ENCODE measurements at places on chromosomes 3 and 15.

DNA sequence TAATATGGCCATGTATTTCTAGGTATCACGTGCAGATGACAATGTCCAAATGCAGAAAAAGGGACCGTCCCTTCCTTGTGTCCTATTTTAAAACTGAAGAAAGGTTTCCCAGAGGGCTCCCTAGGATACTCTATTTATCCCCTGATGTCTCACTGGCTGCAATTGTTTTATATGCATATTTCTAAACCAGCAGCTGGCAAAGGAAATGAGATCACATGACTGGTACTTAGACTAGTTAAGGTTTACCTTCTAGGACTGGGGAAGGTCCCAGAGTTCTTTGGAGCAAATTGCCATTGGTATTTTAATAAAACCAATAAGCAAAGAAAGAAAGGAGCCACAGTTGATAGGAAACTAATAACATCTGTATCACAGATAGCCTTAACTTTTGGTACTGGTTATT is 29.5 kb downstream of the GTF2E1 start:
- DNase-seq: no peak

DNA sequence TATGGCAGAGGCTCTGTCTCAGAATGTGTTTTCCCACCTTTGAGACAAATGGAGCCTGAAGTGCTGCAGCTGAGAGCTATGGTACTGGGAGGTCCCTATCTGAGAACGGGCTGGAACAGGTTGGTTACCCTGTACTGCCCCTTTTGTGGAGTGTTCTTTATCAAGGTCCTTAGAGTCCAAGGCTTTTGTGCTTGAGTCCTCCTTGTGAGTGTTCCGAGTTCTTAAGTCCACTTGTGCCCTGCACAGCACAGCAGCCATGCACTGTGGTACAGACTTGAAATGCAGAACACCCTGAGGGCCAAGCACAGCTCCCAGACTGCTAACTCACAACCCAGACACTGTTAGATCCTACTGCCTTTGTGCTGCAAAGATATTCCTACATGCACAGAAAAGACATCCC is 67.8 kb downstream of the ARHGAP31 start:
- no peak for DNase-seq

- no peak for DNase-seq
These were observed 13.7 kb downstream of the FLNB start for GRCh38 chr3:58021962-58022361.

DNA sequence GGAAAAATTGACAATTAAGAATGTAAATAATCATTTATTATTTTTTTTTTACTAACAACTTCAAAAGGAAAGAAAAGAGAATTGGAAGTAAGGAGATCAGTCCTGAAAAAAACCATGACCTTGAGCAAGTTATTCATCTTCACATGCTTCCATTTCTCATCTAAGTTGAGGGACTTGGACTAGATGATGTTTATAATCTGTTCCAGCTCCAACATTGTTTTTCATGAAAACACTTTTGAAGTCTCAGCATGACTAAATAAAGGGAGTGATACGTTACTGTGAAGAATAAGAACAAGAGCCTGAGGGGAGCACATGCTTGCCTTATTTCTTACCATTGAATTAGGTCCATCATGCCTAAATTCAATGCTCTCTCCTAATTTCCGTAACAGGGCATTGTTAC is 95.7 kb downstream of the STRIT1 start:
- no peak for DNase-seq

- no peak for DNase-seq
These were observed 246.2 kb downstream of the UACA start for GRCh38 chr15:70517194-70517590.

GRCh38 chr15:25789616-25789999 is 73.5 kb downstream of the ATP10A start:
- no peak for DNase-seq

DNA sequence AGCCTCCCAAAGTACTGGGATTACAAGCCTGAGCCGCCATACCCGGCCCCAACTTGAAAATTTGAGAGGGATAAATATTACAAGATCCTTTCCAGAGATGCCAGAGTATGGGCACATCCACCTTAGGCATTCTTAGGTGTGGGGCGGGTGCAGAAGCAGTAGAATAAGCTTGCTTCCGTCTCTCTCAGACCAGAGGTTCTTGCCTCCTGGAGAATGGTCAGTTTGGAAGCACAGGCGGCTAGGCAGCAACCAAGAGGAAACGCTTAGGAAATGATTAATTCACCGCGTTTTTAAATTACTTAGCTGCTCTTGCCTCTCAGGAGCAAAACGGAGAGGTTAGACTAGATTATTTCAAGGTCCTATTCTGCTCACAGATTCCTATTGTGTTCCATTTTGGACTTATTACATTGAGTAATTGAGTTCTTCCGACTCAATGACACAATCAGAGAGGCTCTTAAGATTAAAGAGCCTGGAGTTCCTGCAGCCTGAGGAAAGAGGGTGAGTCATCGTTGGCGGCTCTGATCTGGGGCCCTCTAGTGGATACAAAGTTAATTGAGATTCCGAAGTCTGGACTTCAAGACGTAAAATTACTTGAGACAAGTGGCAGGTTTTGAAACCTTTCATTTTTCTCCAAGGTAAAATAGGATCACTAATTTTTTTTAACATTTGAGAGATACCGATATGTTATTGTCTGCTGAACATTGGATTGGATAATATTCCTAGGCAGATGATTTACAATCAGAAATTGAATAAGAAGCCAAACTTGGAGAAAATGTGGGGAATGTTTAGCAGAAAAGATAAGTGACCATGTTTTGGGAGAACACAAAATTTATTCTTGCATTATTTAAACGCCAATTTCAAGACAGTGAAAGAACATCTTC is 5.8 kb upstream of the TOPAZ1 start:
- DNase-seq: peak; percentile 36

DNA sequence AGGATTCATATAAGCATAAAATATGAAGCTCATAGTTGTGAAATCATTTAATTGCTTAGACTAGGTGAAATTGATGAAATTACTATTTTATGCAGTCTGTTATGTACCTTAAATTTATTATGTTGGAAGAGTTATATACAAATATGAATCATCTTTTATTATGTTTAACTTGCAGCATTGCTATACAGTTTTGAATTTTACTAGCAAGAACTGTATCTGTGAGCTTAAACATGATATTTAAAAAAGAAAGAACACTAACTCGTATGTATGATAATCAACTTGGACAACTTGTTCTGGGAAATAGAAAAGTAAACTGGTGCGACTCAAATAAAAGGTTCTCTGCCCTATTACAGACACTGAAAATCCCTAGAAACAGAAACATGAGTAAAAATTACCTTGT is 1.8 kb downstream of the STX19 start:
- no peak for DNase-seq

DNA sequence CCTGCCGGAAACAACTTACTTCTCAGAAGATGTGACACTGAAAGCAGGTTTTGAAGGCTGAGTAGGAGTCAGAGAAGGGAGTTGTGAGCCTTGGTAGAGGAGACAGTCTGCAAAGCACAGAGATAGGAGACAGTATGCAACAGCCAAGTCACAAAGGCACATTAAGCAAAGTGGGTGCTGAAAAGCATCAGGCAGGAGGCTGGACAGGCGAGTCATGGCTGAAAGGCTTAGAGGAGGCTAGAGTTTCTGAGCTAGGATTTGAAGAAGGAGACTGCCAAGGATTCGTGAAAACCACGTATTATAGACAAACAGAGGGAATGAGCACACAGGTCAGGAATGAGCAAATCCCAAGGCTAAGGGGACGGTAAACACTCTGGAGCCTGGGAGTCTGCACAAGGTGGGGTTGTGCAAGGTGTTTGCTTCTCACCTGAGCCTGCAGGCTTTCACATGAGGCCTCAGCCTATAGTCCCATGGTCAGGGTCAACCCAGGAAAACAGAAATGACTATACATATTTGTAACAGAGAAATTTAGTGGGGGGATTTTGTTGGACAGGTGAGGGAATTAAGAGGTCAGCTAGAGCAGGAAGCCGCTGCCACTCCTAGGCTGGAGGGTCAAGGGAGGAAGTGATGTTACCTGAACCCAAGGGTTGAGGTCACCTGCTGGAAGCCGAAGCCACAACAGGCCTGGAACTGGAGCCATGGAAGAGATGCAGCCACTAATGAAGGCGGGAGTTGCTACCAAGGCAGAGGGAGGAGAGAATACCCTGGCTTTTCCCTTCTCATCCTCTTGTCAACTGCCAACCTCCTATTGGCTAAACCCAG is 23.1 kb upstream of the TRIM71 start:
- DNase-seq: no peak

DNA sequence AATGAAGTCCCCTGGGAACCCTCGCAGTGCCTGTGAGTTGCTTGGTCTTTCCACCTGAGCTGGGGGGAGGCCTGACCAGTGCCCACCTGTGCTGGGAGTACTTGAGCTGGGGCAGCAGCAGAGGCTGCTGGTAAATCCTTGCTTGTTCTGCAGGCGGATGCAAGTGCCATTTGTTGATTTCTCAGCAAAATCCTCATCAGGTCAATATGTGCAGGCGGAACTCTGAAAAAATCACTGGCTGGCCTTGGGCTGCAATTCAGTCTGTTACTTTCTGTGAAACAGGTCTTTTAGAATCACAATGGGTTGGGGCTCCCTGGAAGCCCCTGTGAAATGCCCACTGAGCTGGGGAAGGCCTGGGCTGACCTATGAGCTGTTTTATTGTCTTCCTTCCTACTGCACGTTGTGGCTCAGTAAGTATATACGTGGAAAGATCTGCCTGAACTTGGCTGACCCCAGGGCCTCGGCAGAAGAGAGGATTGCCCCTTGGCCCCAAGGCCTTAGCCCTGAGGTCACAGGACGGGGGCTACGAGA is 182.0 kb upstream of the RGMA start:
- DNase-seq: no peak

GRCh38 chr15:34233614-34234013 is 8.8 kb downstream of the EMC4 start:
- DNase-seq: no peak

- no peak for DNase-seq
These were observed 891.9 kb downstream of the PLOD2 start for GRCh38 chr3:145269106-145269505.

- DNase-seq: no peak
These were observed 727.7 kb downstream of the NTRK3 start for GRCh38 chr15:87528873-87529272.

DNA sequence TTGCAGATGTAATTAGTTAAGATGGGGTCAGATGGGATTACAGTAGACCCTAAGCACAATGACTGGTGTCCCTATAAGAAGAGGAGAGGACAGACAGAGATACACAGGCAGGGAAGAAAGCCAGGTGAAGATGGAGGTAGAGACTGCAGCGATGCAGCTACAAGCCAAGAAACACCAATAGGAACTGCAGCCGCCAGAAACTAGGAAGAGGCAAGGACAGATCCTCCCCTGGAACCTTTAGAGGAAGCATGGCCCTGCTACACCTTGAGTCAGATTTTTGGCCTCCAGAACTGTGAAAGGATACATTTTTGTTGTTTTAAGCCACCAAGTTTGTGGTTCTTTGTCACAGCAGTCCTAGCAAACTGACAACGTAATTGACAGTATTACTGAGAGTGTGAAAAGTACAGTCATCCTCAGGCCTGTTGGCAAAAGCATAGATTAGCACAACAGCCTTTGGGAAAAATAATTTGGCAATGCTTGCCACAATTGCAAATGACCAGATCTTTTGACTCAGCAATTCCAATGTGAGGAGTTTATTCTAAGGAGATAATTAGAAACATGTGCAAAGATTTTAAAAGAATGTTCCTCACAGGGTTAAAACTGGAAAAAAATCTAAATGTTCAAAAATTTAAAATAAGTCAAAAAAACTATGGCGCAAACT is 82.6 kb upstream of the TJP1 start:
- DNase-seq: no peak

- no peak for DNase-seq
These were observed 472.6 kb upstream of the NECTIN3 start for GRCh38 chr3:110598847-110599490.

DNA sequence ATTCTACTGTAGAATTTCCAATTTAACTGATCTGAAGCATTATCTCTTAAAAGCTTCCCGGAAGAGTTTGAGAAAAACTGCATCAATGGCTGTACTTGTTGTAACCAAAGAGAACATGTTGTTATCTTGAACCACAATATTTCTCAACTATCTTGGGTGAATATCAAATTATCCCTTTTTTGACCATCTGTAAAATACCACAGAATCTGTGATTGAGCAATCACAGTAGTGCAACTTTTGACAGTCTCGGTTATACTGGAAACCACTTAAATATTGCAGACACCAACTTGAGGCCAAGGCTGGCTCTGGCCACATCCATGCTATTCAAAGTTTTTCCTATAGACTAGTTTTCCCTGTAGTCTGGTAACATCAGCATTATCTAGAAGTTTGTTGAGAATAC is 842.8 kb upstream of the EPHA6 start:
- DNase-seq: no peak
